LHCN-M2 (cell line): ENCODE measurements at places on chromosomes 4 and X.
A peak's percentile ranks its signal among the peaks of the same experiment; 100 is the strongest.

DNA sequence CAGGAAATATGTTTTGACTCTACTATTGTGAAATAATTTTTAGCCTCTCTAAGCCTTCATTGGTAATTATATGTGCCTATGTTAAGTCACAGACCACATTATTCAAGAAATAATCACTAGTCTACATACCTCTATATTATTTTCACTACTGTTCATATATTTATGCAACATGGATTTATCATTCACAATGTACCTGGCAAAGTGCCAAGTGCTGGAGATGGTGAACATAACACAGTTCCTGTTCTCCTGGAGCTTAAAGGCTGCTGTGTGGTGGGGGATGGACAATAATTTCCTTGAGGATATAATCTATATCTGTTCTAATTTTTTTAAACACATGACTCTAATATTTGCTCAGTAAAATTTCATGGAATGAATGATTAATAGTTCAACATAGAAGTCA is 527.7 kb upstream of the CXorf51A start:
- no peak for DNase-seq

DNA sequence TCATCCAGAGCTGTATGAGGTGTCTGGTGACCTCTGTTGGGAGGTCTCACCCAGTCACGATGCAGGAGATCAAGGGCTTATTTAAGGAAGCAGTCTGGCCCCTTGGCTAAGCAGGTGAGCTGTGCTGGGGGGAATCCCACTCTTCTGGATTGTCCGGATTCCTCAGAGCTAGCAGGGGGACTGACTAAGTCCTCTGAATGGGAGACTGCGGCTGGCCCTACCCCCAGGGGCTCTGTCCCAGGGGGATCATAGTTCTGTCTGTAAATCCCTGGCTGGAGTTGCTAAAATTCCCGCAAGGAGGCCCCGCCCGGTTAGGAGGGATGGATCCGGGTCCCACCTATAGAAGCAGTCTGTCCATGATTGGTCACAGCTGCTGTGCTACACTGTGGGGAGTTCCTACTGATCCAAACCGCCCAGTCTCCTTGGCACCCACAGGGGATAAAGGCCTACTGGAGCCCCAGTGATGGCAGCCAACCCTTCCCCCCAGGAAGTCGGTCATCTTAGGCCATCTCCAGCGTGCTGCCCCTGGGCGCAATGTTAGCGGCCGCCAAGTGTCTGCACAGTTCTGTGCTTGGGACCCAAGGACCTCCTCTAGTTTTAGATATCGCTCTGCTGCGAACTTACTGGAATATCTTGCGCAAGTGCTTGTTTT is 118.2 kb upstream of the KLF8 start:
- no peak for DNase-seq

DNA sequence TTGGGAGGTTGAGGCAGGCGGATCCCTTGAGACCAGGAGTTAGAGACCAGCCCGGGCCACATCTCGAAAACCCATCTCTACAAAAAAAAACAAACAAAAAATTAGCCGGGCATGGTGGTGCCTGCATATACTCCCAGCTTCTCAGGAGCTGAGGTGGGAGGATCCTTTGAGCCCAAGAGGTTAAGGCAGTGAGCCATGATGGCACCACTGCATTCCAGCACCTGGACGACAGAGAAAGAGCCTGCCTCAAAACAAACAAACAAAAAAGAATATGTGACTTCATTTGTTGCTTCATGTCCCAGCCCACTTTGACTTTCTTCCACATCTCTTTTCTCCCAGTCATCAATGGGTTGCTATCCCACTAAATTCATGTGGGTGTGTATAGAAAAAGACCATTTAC is 79.7 kb downstream of the BCOR start:
- no peak for DNase-seq

DNA sequence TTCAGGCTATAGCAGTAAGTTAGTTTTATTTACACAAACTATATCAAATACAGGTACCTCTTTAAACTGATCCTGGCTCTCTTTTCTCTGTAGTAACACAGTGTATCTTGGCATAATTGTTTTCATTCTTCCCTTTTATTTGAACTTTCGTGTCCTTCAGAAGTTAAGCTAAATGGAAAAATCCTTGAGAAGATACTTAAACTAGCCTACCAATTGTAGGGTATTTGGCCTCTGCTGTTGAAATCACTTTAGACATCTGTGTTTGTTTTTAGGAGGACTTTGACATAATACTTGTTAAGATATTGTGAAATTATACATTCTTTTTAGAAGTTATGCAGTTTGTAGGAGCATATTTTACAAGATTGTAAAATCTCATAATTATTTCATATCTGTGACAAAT is 90.3 kb upstream of the GK2 start:
- no peak for DNase-seq

DNA sequence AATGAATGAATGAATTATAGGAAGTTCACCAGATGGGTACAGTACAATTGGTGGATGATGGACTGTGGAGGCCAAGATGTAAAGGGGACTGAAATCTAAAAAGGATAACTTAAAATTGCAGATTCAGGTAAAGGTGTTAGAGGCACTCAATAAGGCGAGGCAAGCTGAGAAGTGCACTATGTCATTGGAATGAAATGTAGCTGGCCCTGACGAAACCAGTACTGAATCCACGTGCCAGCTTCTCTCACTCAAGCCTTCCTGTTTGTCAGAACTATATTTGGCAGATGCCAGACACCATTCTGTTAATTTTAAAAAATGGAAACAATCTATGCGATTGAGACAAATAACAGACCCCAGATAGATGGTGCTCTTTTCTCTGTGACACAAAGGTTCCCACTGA is 1039.1 kb upstream of the TENM3 start:
- no peak for DNase-seq

GRCh38 chr4:103008875-103009729 is 10.4 kb downstream of the SLC9B1 start:
- peak; percentile 62 for DNase-seq

DNA sequence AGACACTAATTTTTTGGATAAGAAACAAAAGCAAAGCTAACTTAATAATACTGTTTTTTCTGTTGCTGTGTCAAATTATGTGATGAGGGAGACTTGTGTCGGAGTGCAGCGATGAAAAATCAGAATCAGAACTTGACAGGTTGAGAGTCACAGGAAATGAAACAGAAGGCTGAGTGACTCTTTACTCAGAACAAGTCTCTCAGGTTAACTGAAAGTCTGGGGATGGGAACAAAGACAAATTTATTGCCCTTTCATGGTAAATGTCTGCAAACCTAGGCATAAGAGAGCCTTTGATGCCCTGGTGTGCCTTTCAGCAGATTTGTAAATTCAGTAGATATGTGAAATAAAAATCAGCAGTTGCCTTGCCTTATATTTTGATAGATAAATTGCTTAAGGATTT is 96.0 kb downstream of the ADGRL3 start:
- no peak for DNase-seq

- no peak for DNase-seq
Observed at GRCh38 chrX:136662104-136662503, 14.1 kb downstream of the CD40LG start.

DNA sequence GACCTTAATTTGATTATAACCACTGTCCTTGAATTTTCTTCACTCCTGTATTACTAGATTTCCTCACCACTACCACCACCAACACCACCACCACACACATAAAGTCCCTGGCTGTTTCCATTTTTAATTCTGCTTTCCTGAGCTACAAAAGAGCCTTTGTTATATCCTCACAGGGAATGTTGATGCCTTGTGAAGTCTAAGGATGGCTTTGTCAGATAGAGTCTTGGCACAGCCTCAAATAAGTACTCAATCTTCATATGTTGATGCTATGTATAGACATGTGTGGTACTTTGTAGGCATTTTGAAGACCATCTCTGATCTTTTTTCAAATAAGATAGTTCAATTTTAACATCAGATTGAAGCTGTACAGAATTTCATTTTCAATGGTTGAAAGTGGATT is 1016.7 kb upstream of the LCORL start:
- no peak for DNase-seq

- DNase-seq, result peak; percentile 50
Observed at GRCh38 chr4:68927165-68927564, 24.4 kb downstream of the UGT2A3 start.

DNA sequence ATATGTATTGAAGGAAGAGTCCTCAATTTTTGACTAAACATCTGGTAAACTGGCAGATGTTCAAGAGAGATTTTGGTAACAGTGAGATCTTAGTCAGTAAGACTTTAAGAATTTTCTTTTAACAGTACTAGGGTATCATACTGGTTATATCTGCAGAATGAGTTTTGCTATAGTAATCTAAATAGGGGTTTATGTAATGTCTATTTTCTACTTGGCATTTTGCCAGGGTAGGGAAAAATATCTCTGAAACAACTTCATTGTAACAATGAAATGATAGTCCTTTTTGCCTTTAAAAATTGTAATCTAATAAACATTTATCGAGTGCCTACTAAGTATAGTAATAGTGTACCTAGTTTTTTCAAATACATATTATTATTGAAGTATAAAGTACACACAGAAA is 32.1 kb downstream of the XK start:
- no peak for DNase-seq

DNA sequence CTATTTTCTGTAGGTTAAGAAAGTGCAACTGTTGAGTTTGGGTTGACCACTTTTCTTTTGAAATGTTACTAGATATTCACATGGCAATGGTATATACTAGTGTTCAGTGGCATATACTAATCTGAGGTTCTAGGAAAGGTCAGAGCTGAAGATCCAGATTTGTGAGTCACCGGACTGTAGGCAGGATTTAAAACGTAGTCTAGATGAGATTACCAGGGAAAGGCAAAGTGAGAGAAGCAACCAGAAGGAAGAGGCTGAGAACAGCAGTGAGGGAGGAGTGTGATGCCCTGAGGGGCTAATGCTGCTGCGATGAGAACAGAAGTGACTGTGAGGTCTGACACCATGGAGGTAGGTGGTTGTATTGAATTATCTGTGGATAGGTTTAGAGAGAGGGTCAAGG is 9.7 kb upstream of the PLA2G12A start:
- DNase-seq, result no peak

DNA sequence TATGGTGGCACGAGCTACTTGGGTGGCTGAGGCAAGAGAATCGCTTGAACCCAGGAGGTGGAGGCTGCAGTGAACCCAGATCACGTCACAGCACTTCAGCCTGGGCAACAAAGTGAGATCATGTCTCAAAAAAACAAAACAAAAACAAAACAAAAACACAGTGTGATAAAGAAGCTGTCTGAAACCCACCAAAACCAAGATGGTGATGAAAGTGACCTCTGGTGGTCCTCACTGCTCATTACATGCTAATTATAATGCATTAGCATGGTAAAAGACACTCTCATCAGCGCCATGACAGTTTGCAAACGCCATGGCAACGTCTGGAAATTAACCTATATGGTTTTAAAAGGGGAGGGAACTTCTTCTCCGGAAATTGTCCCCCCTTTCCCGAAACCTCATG is 29.4 kb upstream of the OPHN1 start:
- peak; percentile 51 for DNase-seq

DNA sequence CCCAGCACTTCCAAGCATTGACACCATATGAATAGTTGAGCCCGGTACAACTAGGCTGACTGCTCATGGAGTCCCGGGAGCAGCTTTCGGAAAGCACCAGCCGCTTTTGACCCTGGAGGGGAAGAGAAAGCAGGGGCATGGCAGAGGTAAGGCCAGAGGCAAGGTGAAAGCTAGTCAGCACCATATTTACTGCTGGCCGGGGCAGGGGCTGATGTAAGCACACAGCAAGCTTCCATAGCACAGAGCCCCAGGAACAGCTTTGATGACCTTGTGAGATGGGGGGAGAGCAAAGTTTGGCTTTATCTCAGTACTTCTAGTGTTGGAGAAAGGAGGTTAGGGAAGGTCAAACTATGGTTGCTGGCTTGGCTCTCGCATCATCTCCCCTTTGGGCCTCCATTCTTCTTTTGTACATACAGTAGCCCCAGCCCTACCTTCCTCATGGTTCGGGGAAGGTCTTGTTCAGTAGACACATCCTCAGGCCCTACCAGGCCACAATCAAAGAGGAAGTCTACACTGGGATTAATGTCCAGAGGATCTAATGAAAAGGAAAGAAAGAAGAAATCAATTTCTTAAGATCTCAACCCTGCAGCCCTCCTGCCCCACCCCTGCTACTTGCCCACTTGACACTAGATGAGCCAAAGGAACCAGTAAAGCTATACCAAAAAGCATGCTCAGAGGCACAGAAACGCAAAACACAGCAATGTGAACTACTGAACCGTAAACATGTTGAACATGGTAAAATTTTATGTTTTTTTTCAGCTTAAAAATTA is 9.4 kb downstream of the ZMYM3 start:
- DNase-seq, result no peak

DNA sequence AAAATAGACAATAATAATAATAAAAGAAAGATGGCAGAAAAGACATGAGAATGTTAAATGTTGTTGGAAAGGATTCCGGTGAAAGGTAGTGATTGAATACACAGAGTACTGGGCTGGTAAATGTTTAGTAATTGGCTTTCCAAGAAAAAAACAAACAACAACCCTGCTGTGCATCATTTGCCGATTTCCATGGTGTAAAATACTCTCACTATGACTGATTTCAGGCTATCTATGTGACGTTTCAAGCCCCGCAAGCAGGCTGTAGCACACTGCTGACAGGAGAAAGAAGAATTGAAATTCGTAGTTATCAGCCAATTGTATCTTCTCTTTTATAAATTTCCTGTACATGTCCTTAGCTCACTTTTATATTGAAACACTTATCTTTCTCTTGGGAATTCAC is 13.6 kb upstream of the SEPTIN6 start:
- no peak for DNase-seq

DNA sequence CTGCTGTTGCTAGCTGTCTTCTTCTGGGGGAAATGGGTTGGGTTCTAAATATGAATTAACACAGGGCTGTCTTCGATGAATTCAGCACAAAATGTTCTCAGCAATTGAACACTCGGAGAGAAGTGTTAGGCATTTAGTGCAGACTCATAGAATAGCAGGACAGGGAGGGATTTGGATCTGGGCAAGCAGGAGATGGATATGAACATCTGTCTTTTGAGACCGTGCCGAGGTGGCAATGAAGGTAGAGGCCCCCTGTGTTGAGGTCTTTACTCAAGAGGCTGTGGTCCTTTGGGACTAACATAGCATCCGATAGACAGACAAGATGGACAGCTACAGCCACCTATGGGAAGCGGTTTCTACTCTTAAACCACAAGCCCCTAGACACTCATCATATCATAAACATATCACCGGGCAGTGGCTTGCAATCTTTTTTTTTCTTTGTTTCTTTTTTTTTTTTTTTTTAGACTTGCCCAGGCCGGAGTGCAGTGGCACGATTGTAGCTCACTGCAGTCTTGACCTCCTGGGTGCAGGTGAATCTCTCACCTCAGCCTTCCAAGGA is 6.7 kb downstream of the CD99 start:
- DNase-seq, result peak; percentile 63
